Adrenal gland (tissue), 19 donors: ENCODE measurements at places on chromosomes 11 and 22. TPM values are rescaled to one million over a fixed set of nuclear protein-coding genes. Genes with fewer than 3 reads are reported as not detected.

DNA sequence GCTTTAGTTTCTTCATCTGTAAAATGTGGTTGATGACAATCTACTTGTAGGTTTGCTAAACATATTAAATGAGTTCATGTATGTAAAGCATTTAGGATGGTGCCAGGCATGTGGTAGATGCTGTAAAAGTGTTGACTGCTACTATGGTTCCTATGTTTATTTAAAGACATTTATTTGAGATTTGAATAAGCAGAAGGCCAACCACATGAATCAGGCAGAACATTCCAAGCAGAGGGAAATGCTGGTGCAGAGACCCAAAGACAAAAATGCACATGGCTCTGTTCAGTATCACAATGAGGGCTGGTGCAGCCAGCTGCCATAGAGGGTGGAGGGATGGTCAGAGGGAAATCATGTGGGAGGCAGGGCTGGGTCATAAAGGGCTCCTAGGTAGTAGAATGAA is 156.2 kb upstream of the PDGFD start:
- H3K4me3 ChIP-seq, result no peak overlapping the region
- H3K36me3 ChIP-seq, result no peaks in the 10 kb centered on the region
- no peak for DNase-seq
- no peaks in the 10 kb centered on the region for H3K4me1 ChIP-seq

- no peaks in the 10 kb centered on the region for H3K27me3 ChIP-seq
- DNase-seq, result no peak
- H3K27ac ChIP-seq, result peak overlapping the region; percentile 20
- no peaks in the 10 kb centered on the region for H3K4me1 ChIP-seq
Measured at GRCh38 chr11:118418766-118419165, 17.4 kb downstream of the ATP5MG start.

DNA sequence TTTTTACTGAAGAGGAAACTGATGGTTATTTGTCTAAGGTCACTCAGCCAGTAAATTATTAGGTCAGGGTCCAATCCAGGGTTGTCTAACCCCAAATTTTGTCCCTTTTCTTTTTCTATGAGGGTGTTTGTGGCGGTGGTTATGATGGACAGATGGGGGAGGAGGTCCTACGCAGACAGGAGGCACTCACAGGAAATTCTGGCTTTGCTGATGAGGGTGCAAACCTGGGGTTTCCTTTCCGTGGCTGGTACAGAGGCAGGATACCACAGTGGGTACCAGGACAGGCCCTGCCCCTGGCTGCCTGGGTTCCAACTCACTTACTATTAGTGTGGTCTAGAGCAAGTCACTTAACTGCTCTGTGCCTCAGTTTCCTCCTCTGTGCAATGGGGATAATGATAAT is 91.0 kb downstream of the RRM1 start:
- H3K4me1 ChIP-seq, result peaks cover 18% of the 10 kb centered on the region
- H3K27ac ChIP-seq, result no peak overlapping the region
- no peak for DNase-seq

VSTM5 gene
- total RNA-seq, result 0.15 TPM

KCNJ1 gene
- total RNA-seq, result not detected
